ENCODE measurements at places on chromosomes 2 and 18. TPM values are rescaled to one million over a fixed set of nuclear protein-coding genes. Genes with fewer than 3 reads are reported as not detected.

DNA sequence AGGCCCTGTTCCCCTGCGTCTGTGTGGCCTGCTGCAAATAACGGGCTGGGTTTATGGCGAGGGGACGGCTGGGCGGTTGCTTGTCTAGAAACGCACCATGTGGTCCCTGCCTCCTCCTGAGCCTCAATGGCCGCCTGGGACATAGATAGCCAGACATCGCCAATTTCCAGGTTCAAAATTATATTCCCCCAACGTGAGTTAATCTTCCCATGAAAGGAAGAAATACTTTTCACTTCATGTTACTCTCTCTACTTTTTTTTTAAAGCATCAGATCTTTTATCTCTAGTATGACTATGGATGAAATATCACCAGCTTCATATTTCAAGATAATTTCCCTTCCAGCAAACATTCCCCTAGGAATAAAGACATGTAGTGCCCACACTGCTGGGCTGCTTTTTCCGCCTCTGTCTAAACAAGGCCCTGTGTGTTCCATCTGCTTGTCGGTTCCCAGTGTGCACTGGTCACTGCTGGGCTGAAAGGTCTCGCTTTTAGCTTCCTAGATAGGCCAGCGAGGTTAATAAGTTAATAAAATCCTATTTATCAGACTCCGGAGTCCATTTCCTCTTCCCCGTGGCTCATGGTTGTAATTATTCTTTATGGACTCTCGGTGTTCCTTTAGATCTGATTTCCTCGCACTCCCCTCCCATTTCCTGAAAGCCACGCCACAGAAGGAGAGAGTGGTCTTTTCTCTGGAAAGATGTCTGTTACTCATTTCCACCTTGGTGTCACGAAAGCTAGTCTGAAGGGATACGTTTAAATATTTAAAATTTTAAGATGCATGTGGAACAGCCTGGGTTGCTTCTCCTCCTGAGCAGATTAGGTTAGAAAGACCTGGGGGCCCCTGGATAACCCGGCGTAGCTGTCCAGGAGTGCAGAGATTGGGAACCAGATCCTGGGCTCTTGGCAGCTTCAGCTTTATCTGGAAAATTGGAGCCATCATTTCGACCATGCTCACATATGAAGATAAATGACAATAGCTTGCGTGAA lies 196.6 kb upstream of the COPS8 start:
- DNase-seq = no peak
- no peaks in the 10 kb centered on the region for H3K36me3 ChIP-seq
- H3K4me3 ChIP-seq = no peak overlapping the region
- H3K4me1 ChIP-seq = peaks cover 10% of the 10 kb centered on the region
- no peaks in the 10 kb centered on the region for H3K27me3 ChIP-seq

Gene CCDC88A
- 82.5 TPM for total RNA-seq

GRCh38 chr2:121187982-121188411 lies 97.0 kb downstream of the TFCP2L1 start:
- no peak overlapping the region for H3K4me3 ChIP-seq
- no peak overlapping the region for H3K27ac ChIP-seq
- no peaks in the 10 kb centered on the region for H3K36me3 ChIP-seq
- DNase-seq = no peak

Gene CDH2
- 16.9 TPM for total RNA-seq
